ENCODE measurements at places on chromosomes 2 and 18.

DNA sequence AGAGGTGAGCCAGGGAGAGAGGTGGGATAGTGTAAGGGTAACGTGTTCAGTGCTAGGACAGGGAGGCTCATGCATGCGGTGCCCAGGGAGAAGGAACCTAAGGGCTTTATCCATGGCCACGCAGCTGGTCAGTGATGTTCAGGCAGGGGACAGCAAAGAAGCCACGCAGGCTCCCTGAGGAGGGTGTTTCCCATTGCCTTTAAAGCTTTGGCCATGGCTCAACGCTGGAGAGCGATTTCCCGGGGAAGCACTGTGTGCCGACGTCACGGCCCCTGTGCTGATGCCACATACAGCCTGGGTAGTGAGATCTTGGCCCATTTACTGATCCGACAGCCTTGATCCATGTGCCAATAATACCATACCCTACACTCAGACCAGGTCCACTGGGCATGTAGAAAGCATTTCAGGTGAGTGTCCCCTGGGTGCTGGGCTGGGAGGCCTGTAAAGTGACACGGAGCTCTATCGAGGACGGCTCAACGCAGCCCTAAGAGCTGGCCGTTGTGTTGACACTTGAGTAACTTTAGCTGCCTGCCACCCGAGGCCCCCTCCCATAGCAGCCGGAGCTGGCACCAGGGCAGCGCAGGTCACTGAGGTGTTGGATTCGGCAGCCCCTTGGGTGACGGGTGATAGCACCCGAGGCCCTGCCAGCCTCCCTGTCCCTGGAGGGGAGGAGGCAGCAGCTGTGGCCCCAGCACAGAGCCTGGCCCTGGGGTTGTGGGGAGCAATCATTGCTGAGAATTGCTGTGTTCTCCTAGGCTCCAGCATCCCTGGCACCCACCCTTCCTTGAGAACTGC, 41.4 kb downstream of the PDIA6 start:
- no peak for DNase-seq

GRCh38 chr2:8925411-8925810, 78.1 kb downstream of the MBOAT2 start:
- DNase-seq = no peak

- no peak for DNase-seq
These were observed 30.2 kb downstream of the CD8B2 start for GRCh38 chr2:106517329-106517728.

GRCh38 chr2:8796315-8796848, 41.0 kb downstream of the KIDINS220 start:
- DNase-seq = no peak

GRCh38 chr2:85133751-85134254, 611 bp downstream of the TCF7L1 start:
- no peak for DNase-seq

DNA sequence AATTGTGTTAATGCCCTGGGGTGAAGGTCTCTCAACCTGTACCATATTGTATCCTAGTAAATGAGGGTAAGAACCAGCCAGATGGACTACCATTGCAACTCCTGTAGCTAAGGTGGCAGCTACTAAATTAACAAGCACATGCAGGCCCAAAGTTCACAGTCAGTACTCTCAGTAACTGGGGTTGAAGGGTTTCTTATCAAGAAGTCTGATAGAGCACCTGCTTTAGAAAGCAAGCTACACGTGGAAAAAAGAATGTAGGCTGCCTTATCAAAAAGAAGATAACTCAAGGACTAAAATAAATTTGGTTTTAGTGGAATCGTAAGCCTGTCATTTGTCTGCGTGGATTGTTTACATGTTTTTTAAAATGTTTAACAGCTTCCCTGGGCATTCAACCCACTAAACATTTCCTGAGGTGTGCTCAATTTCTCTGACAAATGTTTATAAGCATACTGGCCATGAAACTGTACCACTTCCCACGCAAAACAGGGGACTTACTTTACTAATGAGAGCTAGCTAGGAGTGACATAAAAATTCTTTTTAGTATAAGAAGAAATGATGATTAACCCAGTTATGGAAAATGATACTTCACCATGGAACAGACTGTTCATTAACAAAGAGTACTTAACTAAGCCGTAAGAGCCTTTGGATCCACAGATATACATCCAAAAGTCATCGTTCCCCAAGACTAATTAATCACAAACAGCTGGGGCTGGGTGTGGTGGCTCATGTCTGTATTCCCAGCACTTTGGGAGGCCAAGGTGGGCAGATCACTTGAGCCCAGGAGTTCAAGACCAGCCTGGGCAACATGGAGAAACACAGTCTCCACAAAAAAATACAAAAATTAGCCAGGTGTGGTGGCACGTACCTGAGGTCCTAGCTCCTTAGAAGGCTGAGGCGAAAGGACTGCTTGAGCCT, 36.5 kb downstream of the LPIN2 start:
- DNase-seq = no peak

- DNase-seq = no peak
These were observed 6.8 kb downstream of the STAT1 start for GRCh38 chr2:191006997-191007783.

GRCh38 chr2:197089655-197090054, 163.1 kb upstream of the PGAP1 start:
- no peak for DNase-seq

DNA sequence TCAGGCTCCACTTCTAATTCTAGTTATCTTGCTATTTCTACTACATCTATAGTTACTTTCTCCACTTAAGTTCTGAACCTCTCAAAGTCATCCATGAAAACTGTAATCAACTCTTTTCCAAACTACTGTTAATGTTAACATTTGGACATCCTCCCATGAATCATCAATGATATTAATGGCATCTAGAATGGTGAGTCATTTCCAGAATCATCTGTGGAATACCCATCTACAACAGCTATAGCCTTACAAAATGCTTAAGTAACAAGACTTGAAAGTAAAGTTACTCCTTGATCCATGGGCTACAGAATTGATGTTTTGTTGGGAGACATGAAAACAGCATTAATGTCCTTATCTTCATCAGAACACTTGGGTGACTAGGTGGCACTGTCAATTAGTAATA, 35.4 kb downstream of the BARD1 start:
- no peak for DNase-seq

DNA sequence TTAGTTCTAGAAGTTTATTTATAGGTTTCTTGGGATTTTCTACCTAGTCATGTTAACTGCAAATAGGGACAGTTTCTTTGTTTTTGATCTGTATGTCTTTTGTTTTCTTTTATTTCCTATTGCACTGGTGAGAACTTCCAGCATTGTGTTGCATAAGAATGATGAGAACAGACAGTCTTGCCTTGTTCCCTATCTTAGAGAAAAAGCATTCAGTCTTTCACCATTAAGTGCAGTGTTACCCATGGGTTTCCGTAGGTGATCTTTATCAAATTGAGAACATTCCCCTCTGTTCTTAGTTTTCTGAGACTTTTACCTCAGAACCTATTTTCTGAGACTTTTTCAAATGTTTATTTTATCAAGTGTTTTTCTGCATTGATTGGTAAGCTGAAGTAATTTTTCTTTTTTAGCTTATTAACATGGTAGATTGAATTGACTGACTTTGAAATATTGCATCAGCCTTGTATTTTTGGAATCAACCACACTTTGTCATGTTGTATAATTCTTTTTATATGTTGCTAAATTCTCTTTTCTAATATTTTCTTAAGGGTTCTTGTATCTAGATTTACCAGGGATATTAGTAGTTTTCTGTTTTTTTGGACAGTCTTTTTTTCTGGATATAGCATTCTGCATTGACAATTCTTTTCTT, 17.2 kb downstream of the MFSD6 start:
- no peak for DNase-seq

GRCh38 chr18:8050616-8051329, 483.7 kb downstream of the PTPRM start:
- DNase-seq = no peak

DNA sequence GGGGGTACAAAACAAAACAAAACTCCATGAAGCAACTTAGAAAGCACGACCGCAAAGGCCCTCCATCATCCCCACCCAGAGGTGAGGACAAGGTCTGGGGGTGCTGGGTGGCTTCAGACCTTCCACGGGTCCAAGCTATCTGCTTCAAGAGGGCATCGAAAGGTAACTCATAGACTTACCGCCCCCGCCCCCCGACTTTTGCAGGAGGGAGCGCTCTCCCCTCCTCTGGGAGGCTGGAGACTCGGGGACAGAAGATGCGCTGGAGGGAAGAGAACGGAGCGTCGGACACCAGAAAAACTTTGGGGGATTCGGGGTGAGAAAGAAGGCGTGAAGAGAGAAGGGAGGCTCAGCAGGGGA, 300 bp upstream of the STON1 start:
- DNase-seq = no peak

- no peak for DNase-seq
These were observed 682.9 kb downstream of the KCNJ3 start for GRCh38 chr2:155381436-155381835.
